Stomach (tissue), 19 donors: ENCODE measurements at places on chromosomes 6 and 20. TPM values are rescaled to one million over a fixed set of nuclear protein-coding genes. Genes with fewer than 3 reads are reported as not detected.

DNA sequence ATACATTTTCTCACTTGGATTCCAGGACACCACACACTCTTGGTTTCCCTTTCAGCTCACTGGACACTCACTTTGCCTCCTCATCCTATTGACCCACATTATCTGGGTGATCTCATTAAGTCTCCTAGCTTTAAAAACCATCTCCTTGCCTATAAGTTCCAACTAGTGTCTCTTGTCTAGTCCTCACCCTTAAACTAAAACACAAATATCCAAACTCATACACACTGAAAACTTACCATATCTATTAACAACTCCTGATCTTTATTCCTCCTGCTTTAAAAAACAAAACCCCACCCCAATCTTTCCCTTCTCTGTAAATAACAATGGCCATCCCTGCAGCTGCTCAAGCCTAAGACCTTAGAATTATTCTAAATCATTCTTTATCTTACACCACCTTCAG is 3.5 kb upstream of the SMIM28 start:
- no peaks in the 10 kb centered on the region for H3K36me3 ChIP-seq
- no peak for DNase-seq

- H3K4me3 ChIP-seq: no peak overlapping the region
- H3K4me1 ChIP-seq: no peaks in the 10 kb centered on the region
- no peaks in the 10 kb centered on the region for H3K27me3 ChIP-seq
- H3K36me3 ChIP-seq: no peaks in the 10 kb centered on the region
Measured at GRCh38 chr6:97813889-97814567, 531.0 kb upstream of the MMS22L start.

The PDYN gene
- total RNA-seq: not detected

GRCh38 chr6:118683881-118684872 is 32.8 kb upstream of the CEP85L start:
- no peaks in the 10 kb centered on the region for H3K4me1 ChIP-seq
- no peaks in the 10 kb centered on the region for H3K36me3 ChIP-seq
- H3K4me3 ChIP-seq: no peak overlapping the region
- H3K27ac ChIP-seq: peak overlapping the region; percentile 3
- DNase-seq: no peak

The EPHA7 gene
- total RNA-seq: 14.1 TPM

DNA sequence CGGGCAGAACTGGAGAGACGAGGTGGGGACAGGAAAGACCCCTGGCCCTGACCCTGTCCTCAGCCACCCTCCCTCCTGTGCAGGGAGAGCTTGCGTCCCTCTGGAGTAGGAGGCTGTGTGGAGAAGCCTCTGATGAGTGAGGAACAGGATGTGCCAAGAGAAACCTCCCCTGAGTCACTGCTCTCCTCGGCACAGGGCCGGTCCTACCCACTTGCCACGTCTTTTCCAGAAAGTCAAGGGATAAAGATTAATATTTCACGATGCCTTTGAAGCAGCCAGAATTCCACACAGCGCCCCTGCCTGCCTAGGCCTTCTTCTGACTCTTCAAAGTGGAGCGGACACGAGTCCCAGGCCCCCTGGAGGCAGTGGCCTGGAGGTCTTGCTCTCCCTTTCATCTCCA is 34.9 kb upstream of the THBS2 start:
- H3K4me3 ChIP-seq: no peak overlapping the region
- no peaks in the 10 kb centered on the region for H3K36me3 ChIP-seq
- no peak for DNase-seq
- peaks cover 12% of the 10 kb centered on the region for H3K27me3 ChIP-seq
